Gastrocnemius medialis (tissue), 4 donors: ENCODE measurements at places on chromosomes 6 and 20.

- DNase-seq: no peak
- H3K27ac ChIP-seq: no peak overlapping the region
- H3K4me1 ChIP-seq: no peaks in the 10 kb centered on the region
- H3K27me3 ChIP-seq: peaks cover 33% of the 10 kb centered on the region
- H3K36me3 ChIP-seq: no peaks in the 10 kb centered on the region
These were observed 180.7 kb downstream of the TBXT start for GRCh38 chr6:165986914-165987482.

- peaks cover 98% of the 10 kb centered on the region for H3K4me1 ChIP-seq
- no peaks in the 10 kb centered on the region for H3K27me3 ChIP-seq
- no peaks in the 10 kb centered on the region for H3K36me3 ChIP-seq
These were observed 326 bp downstream of the ZMYND8 start for GRCh38 chr20:47356220-47356525.

DNA sequence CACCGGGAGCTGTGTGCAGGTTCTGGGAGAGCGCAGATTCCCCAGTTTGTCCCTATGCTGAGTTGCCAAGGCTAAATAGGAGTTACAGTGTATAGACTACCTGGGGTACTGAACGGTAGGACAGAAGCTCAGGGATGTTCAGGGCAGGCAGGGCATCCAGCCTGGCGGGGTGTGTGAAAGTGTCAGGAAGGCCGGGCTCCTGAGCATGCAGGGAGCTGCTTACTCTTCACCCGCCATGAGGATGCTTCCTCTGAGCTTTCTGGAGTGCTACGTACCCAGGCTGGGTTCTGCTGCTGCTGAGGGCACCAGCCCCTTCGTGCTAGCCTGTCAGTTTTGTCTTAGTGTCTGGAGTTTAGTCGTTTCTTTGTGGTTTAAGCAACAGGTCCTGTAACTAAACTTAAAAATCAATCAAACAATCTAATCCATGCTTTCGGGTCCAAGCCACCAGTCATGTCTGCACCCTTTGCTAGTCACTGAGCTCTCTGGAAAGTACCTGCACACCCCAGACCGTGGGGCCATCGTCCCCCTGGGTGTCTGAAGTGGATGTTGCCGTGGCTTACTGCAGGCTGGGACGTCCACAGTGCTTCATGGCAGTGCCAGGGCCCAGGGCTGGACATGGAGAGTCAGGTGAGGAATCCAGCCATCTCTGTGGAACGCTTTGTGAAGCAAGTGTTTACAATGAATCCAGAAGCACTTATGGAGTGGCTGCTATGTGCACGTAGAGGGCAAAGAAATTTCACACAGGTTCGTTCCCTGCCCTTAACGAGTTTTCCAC, 220.3 kb upstream of the SNX9 start:
- H3K4me3 ChIP-seq: no peak overlapping the region
- no peaks in the 10 kb centered on the region for H3K27me3 ChIP-seq
- H3K36me3 ChIP-seq: no peaks in the 10 kb centered on the region
- H3K4me1 ChIP-seq: no peaks in the 10 kb centered on the region
- H3K27ac ChIP-seq: no peak overlapping the region

- no peak overlapping the region for H3K4me3 ChIP-seq
- no peaks in the 10 kb centered on the region for H3K27me3 ChIP-seq
- no peak for DNase-seq
- no peaks in the 10 kb centered on the region for H3K36me3 ChIP-seq
- no peak overlapping the region for H3K27ac ChIP-seq
These were observed 499.4 kb upstream of the NOX3 start for GRCh38 chr6:155955038-155955437.

DNA sequence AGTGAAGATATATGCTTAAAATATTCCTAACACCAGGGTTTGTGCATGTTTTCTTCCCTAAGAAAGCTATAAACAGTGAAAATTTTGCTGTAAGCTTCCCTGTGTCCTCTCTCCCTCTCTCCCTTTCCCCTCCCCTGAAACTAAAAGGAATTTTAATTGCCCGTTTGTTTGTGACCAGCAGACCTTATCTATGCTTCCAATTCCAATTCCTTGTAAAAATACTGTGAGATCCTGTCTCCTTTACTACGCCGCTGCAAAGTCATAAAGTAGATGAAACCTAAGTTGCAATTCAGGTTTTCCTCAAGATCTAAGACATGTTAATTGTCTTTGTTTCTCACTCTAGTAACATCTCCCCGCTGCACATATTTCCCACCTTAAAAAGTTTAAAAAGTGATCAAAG, 82.3 kb downstream of the DNAH8 start:
- DNase-seq: no peak
- H3K36me3 ChIP-seq: no peaks in the 10 kb centered on the region
- no peak overlapping the region for H3K27ac ChIP-seq
- H3K4me1 ChIP-seq: no peaks in the 10 kb centered on the region
- H3K4me3 ChIP-seq: no peak overlapping the region
- H3K27me3 ChIP-seq: peaks cover 3% of the 10 kb centered on the region

GRCh38 chr20:57394121-57395082, 3.2 kb downstream of the RBM38 start:
- H3K4me3 ChIP-seq: peak overlapping the region; percentile 82
- peak overlapping the region; percentile 97 for H3K27ac ChIP-seq

- H3K27me3 ChIP-seq: no peaks in the 10 kb centered on the region
- no peak for DNase-seq
- H3K27ac ChIP-seq: no peak overlapping the region
These were observed 56.2 kb upstream of the KLHL31 start for GRCh38 chr6:53721766-53722165.

DNA sequence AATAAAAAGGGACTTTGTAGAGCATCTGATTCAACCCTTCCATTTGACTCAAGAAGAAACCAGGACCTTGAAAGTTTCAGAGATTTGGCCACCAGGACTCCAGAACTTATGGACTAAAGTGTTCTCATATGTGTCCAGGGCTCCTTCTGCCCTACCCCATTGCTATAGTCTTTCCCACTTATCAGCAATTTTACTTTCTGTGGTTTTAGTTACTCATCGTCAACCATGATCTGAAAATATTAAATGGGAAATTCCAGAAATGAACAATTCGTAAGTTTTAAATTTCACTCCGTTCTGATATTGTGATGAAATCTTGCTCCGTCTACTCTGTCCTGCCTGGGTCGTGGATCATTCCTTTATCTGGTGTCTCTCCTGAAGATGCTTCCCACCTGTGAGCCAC, 259.8 kb downstream of the PHACTR1 start:
- no peak for DNase-seq
- no peaks in the 10 kb centered on the region for H3K27me3 ChIP-seq
- H3K27ac ChIP-seq: no peak overlapping the region
- H3K36me3 ChIP-seq: no peaks in the 10 kb centered on the region

GRCh38 chr6:169969372-169970099, 218.1 kb downstream of the ERMARD start:
- no peaks in the 10 kb centered on the region for H3K27me3 ChIP-seq
- H3K27ac ChIP-seq: no peak overlapping the region
- no peak overlapping the region for H3K4me3 ChIP-seq
- H3K36me3 ChIP-seq: no peaks in the 10 kb centered on the region
- no peak for DNase-seq
- H3K4me1 ChIP-seq: no peaks in the 10 kb centered on the region

- no peak for DNase-seq
- no peaks in the 10 kb centered on the region for H3K36me3 ChIP-seq
- peaks cover 4% of the 10 kb centered on the region for H3K27me3 ChIP-seq
- no peak overlapping the region for H3K4me3 ChIP-seq
- H3K4me1 ChIP-seq: no peaks in the 10 kb centered on the region
These were observed 165.2 kb upstream of the CST7 start for GRCh38 chr20:24783631-24784492.

GRCh38 chr6:6002005-6002847, 4.5 kb downstream of the NRN1 start:
- peak overlapping the region; percentile 73 for H3K27ac ChIP-seq
- DNase-seq: no peak
- no peak overlapping the region for H3K4me3 ChIP-seq
- no peaks in the 10 kb centered on the region for H3K36me3 ChIP-seq

DNA sequence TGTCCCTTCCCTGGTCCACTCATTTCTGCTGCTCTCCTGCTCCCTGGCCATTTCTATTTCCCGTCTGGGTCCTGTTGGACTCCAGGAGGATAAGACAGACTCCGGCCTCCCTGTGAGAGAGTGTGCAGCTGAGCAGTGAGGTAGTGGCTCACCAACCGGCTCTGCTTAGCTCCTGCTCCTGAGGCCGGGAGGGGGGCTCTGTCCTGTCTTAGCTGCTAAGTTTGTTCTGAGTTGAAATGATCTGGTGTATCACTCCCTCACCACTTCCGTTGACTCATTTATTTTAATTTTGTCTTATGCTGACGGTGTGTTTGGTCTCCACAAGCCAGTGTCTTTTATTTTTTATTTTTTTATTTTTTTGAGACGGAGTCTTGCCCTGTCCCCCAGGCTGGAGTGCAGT, 148.5 kb upstream of the PDE10A start:
- no peaks in the 10 kb centered on the region for H3K27me3 ChIP-seq
- no peak overlapping the region for H3K27ac ChIP-seq
- no peaks in the 10 kb centered on the region for H3K4me1 ChIP-seq
- DNase-seq: no peak
- no peaks in the 10 kb centered on the region for H3K36me3 ChIP-seq

GRCh38 chr6:158086504-158087223, 81.4 kb downstream of the SERAC1 start:
- no peaks in the 10 kb centered on the region for H3K27me3 ChIP-seq
- H3K27ac ChIP-seq: no peak overlapping the region
- H3K36me3 ChIP-seq: peaks cover 43% of the 10 kb centered on the region
- H3K4me3 ChIP-seq: no peak overlapping the region
- peaks cover 3% of the 10 kb centered on the region for H3K4me1 ChIP-seq

DNA sequence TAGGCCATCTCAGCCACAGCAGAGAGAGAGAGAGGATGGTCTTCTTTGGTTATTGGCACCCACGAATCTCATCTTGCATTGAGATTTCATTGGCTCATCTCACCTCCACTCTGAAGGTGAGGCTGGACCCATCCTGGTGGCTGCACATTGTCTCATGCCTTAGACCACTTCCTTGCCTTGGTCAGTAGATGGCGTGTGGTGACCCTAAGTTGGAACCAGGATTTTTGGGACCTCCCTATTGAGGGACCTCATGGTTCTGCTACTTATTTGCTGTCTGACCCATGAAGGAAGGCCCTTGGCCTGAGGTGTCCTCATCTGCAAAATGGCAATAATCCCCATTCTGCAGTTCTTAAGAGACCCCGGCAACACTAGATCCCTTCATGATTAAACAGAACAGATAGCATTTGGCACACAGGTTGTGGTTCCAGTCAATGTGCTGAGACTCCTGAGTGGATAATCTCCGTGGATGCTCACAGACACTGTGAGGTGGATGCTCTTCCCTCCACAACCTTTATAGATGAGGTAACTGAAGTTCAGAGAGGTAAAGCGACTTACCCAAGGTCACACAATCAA, 21.5 kb upstream of the AAR2 start:
- H3K36me3 ChIP-seq: no peaks in the 10 kb centered on the region
- no peaks in the 10 kb centered on the region for H3K4me1 ChIP-seq
- no peak overlapping the region for H3K27ac ChIP-seq
- no peak for DNase-seq

- no peak overlapping the region for H3K27ac ChIP-seq
- DNase-seq: no peak
- H3K4me1 ChIP-seq: no peaks in the 10 kb centered on the region
These were observed 217.2 kb downstream of the IBTK start for GRCh38 chr6:82030301-82030700.

DNA sequence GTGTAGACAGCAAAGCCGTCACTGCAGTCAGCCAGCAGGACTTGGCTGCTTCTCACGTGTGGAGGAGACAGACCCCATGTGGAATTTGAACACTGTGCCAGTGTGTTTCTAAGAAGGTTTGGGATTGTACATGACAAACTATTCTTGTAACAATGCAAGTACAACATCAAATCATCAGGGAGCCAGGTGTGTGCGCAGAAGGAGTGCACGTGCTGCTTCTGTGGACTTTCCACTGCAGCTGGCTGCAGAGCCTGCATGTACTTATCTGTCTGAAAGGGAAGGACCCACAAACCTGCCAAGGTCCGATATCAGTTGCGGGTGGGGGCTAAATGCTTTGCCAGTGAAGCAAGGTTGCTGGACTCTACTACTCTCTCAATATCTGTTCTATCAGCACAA, 211.6 kb downstream of the WDR27 start:
- H3K27ac ChIP-seq: no peak overlapping the region
- H3K4me3 ChIP-seq: no peak overlapping the region
- no peaks in the 10 kb centered on the region for H3K4me1 ChIP-seq
- no peaks in the 10 kb centered on the region for H3K36me3 ChIP-seq

GRCh38 chr6:41522780-41523548, 23.2 kb upstream of the FOXP4 start:
- H3K4me3 ChIP-seq: no peak overlapping the region
- H3K4me1 ChIP-seq: no peaks in the 10 kb centered on the region
- no peak for DNase-seq
- H3K27me3 ChIP-seq: peaks cover 14% of the 10 kb centered on the region
- no peaks in the 10 kb centered on the region for H3K36me3 ChIP-seq

DNA sequence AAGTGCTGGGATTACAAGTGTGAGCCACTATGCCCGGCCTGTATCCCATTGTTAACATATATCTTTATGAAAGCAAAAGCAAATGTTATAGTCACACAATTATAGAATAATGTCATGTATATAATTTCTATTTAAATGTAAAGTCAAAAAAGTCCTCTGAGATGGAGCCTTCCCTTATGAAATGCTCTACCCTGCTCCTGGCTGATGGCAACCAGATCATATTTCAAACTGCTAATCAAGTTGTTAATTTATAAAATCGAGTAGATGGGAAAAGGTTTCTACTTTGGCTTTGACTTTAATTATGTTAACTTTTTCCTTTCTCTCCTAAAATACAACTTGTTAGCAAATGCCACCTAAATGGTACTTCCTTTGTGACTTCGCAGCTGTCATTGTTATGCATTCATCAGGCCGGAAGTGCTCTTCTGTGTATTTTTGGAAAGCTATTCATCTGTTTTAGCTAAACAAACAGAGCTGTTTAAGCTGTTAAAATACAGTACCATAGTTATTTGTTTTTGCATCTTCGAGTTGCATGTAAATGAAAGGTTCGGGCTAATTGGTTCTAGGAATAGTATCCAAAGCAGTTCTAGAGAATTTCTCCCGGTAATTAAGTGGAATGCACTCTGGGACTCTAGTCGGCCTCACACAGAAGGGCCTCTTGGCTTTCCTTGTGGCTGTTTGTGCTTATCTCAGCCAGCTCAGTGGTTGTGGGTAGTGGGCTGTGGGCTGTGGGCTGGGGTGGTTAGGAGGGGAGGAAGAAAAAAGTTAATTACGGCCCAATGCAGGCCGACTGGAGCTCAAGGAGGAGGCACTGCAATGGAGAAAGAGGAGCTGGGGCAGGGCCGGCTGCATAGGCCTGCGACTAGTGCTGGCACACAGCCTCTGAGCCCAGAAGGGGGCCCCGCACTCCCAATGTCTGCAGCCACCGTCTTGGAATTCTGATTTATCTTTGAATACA, 34.8 kb downstream of the SLC35D3 start:
- DNase-seq: no peak
- no peak overlapping the region for H3K27ac ChIP-seq
- H3K4me3 ChIP-seq: no peak overlapping the region

- no peak overlapping the region for H3K27ac ChIP-seq
- no peak overlapping the region for H3K4me3 ChIP-seq
These were observed 159.8 kb upstream of the PRDM1 start for GRCh38 chr6:105926318-105926717.

DNA sequence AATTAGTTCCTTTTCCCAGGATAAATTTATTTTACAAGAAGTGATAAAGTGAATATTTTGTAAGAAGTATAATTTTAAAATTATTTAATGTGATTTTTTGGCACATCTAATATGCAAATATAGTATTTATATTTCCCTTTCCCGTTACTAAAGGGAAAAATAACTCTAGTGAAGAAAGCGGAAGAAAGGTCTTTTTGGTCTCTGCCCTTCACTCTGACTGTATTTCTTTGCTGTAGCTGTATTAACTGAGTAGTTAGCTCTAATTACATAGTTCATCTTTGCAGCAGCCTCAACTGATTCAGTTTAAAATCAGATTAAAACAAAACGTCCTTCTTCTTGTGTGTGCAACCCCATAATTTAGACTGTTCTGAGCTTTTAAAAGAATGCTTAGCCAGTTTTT, 57.4 kb upstream of the RNF144B start:
- H3K27me3 ChIP-seq: no peaks in the 10 kb centered on the region
- peaks cover 22% of the 10 kb centered on the region for H3K4me1 ChIP-seq
- H3K36me3 ChIP-seq: no peaks in the 10 kb centered on the region
